AG04449 (cell line): ENCODE measurements at places on chromosomes 12 and 14.

DNA sequence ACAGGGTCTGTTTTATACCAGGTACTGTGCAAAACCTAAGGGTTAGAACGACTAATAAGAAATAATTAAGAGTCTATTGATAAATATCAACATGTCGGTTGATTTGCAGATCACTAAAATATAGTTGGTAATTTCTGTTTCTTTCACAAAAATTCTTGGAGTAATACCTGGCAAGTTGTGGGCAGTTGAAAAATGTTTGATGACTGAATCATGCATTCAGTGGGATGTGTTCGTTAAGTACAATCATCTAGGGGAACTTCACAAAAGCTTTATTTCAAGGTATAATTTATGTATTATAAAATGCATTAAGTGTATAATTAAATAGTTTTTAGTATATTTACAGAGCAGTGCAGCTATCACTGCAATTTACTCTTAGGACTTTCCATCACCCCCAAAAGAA lies 120.0 kb downstream of the KCNA5 start:
- no peak for DNase-seq

GRCh38 chr14:76396714-76397187 lies 20.8 kb downstream of the ESRRB start:
- DNase-seq = no peak

DNA sequence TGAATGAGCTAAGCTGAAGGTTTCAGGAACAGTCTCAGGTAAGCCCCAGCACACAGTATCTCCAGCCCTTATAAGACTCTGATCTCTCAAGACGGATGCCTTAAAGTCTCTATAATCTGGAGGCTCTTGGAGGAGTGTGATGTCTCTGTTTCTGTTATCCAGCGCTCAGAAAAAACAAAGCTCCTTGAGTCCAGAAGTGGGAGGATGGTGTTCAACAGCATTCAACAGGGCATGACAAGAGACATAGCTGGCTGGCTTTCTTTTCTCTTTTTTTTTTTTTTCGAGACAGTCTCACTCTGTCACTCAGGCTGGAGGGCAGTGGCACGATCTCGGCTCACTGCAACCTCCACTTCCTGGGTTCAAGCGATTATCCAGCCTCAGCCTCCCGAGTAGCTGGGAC lies 31.6 kb upstream of the TESC start:
- DNase-seq = no peak

GRCh38 chr12:48924617-48925303 lies 532 bp downstream of the FKBP11 start:
- no peak for DNase-seq

DNA sequence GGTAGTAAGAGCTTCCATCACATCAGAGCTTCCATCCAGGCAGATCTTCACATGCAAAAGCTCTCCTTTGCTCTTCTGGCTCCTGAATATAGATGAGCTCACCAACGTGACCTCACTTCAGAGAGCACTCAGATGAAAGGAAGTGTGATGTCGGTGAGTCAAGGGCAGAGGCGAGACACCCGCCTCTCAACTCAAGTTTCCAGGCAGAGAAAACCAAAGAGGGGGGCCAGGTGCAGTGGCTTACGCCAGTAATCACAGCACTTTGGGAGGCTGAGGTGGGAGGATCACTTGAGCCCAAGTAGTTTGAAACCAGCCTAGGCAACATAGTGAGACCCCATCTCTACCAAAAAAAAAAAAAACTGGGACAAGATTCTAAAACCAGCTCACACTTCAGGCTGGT lies 126.9 kb downstream of the DUSP6 start:
- no peak for DNase-seq

GRCh38 chr12:4135919-4136605 lies 137.5 kb upstream of the CCND2 start:
- no peak for DNase-seq

DNA sequence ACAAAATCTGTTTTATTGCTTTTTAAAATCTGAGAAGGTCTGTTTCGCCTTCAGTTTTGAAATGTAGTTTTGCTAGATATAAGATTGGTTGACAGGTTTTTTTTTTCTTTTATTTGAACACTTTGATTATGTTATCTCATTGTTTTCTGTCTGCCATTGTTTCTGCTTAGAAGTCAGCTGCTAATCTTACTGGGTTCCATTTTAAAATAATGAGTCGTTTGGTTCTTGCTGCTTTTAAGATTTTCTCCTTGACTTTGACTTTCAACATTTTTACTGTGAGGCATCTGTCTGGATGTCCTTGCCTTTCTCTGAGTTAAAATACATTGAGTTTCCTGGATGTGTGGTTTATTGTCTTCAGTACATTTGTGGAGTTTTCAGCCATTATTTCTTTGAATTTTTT lies 56.7 kb downstream of the ADIPOR2 start:
- no peak for DNase-seq
